ENCODE measurements at places on chromosomes 7 and 10.

DNA sequence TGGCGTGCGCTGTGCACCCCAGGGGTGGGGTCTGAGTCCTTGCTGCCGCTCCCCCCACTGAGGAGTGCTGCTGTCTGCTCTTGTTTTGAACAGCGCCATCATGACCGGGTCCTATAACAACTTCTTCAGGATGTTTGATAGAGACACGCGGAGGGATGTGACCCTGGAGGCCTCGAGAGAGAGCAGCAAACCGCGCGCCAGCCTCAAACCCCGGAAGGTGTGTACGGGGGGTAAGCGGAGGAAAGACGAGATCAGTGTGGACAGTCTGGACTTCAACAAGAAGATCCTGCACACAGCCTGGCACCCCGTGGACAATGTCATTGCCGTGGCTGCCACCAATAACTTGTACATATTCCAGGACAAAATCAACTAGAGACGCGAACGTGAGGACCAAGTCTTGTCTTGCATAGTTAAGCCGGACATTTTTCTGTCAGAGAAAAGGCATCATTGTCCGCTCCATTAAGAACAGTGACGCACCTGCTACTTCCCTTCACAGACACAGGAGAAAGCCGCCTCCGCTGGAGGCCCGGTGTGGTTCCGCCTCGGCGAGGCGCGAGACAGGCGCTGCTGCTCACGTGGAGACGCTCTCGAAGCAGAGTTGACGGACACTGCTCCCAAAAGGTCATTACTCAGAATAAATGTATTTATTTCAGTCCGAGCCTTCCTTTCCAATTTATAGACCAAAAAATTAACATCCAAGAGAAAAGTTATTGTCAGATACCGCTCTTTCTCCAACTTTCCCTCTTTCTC, 26.0 kb downstream of the BNIP3 start:
- no peak for DNase-seq

GRCh38 chr10:106908225-106908624, 256.3 kb downstream of the SORCS1 start:
- no peak for DNase-seq

GRCh38 chr7:107344799-107345198, 125.1 kb upstream of the GPR22 start:
- no peak for DNase-seq

DNA sequence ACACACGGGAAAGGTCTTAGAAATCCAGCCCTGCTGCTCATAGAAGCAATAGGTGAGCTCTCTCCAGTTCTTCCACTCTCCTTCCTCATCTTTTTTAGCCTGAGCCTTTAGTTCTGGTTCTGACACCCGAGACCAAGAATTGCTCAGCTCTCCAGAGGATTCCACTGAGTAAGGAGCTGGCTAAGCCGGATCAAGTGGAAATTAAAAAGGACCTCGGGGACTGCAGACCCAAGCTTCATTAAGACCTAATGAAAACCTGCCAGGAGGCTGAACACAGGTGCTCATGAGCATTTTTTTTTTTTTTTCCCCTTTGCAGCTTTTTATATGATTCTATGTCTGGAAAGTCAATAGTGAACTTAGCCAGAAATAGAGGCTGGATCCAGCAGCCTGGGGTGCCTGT, 1176.0 kb upstream of the AUTS2 start:
- no peak for DNase-seq

- DNase-seq, result no peak
Observed at GRCh38 chr10:8069627-8070026, 15.1 kb downstream of the GATA3 start.

DNA sequence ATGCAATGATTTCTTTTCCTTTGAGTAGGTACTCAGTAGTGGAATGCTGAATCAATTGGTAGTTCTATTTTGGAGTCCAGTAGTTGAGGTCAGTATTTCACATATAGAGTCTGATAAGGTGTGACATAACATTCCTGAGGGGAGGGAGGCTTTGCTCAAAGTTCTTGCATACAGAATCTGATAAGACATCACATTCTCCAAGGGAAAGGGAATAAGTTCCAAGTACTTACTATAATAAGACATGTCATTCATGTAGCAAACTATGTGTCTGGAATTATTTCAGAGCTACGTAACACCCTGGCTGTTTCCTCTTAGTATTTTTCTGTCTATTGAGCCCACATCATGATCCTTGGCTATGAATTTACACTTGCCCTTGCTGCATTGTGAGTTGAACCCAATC, 74.3 kb upstream of the POM121L12 start:
- no peak for DNase-seq

DNA sequence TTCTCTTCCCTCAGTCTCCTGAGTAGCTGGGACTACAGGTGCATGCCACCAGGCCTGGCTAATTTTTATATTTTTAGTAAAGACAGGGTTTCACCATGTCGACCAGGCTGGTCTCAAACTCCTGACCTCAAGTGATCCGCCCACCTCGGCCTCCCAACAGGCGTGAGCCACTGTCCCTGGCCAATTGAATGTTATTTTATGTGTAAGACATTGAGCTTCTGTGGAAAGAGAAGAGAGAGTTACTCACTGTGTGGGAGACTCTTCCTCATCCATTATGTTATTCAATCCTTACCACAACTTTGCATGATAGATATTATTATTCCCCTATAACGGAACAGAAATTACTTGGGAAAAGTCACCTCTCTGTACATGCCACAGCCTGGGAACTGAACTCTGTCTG, 32.6 kb upstream of the MXI1 start:
- DNase-seq, result no peak

- DNase-seq, result no peak
Observed at GRCh38 chr10:92989250-92989649, 71.3 kb upstream of the CYP26C1 start.

DNA sequence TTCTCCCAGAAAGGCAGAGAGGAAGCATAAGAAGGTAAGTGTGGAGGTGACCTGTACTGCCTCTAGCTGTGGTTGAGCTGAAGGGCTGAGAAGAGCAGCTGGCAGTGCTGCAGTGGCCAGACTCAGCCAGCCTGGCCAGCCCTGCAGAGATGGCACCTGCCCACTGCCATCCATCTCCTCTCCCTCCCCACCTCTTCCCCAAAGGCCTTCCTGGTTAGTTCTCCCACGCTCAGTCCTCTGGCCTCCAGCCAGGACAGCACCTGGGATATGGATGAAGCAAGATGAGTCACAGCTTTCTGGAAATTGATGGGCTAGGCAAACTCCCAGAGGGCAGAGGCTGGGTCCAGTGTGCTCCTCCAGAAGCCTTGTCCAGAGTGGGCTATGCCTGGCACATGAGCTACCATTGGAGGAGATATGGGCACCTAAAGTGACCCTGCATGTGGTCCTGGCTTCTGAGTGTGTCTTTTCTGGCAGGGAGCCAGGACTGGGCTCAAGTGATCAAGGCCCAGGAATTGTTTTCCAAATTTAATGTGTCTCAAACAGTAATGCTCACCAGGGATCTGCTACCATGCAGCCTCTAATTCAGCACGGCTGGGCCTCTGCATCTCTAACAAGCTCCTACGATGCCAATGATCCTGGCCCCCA, 81.0 kb upstream of the CACUL1 start:
- DNase-seq, result no peak
